Activated CD4-positive, alpha-beta T cell treated with anti-CD3 and anti-CD28 coated beads, Interleukin-2, amount 50 U/mL, for 24 hours (primary cell): ENCODE measurements at places on chromosomes 4 and X.

- DNase-seq, result no peak
Observed at GRCh38 chr4:7894677-7895181, 44.9 kb downstream of the AFAP1 start.

DNA sequence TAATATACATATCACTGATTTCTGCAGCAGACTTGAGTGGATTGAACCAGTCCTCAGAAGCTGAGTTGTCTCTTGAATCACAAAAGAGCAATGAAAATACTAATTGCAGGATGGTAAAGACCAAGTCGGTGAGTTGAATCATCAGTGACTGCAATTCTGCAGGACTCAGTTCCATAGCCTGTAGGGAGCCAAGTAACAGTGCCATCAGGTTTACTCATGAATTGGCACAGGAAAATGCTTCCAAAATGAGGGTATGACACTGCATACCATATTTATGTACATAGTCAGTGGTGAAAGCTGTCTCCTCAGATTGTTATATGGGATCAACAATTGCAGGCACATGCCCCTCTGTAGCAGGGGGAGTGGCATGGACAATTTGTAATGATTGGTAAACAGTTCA is 192.8 kb downstream of the CCNG2 start:
- DNase-seq, result no peak

DNA sequence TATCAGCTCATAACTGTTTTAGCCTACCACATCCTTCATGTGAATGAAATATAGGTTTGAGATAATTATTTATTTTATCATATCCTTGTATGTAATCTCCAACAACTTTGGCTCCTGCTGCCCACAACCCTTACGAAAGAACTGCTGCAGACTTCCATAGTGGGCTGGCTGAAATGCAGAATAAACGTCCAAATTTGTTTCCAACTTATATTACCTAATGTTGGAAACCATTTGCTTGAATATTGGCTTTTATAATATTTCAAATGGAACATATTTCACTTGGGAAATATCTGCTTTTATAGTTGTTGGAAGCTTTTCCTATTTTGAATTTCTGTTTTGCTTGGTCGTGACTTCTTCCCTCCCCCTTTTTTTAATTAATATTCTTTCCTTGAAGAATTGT is 45.0 kb upstream of the ITM2A start:
- DNase-seq, result no peak

DNA sequence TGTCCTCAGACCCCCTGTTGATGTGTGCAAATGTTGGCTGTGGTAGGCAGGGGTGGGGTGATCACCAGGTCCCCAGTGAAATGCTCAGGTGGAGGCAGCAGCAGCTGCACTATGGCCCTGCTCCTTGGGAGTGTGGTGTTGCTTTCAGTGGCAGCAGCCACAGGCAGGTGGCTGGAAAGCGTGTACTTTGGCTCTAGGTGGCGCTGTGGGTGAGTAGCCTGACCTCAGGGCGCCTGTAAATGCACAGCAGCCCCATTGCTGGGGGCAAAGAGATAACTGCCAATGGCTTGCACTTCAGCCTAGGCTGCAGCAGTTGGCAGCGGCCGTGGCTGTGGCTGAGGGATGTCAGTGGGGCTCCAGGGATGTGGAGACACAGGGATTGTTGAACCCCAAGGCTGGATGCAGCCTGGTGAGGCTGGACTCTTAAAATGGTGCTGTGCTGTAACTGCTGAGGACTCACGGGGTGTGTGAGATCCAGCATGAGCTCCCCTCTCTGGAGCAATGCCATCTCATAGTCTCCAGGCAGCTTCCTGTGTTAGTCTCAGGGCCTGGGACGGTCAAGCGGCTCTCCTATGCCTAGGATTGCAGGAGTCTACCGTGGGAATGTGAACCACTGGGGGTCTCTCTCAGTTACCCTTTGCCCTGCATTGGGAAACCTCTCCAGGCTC is 421.7 kb upstream of the HTR2C start:
- DNase-seq, result no peak

GRCh38 chr4:156779774-156780173 is 191.8 kb downstream of the PDGFC start:
- DNase-seq, result no peak

- no peak for DNase-seq
Observed at GRCh38 chrX:115226929-115227328, 7.0 kb downstream of the LRCH2 start.

GRCh38 chr4:80613470-80613869 is 277.9 kb downstream of the CFAP299 start:
- DNase-seq, result no peak

DNA sequence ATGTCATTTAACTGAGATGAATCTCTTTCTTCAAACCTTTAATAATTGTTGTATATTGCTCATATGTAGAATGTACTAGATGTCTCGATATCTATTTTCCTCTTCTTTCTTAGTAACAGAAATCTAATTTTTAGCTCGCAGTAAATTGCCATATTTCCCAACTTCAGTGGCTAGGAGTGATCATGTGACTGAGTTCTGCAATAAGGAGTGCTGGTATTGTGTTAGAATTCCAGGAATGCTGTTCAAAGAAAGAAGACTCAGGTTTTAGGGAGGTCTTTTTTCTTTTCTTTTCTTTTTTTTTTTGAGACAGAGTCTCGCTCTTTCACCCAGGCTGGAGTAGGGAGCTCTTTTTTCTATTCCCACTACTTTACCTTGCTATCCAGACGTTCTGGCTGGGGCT is 81.7 kb downstream of the SLC10A7 start:
- no peak for DNase-seq

GRCh38 chr4:34633241-34633640 is 1611.1 kb downstream of the ARAP2 start:
- DNase-seq, result no peak

DNA sequence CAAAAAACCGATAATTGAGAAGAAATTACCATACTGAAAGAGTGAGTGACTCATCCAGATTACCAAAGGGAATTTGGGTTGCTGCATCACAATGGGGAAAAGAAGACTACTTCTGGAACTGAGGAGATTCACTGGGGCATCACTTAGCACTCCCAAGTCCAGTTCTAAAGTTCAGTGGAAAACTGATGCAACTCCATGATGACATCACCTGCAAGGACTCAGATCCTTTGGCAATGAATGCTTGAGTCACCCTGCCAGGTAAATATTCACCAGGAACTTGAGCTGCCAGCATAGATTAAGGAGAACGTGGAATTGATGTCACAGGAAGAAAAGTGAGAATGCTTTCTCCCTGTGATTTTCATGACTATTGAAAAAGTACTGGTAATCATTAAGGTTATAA is 32.0 kb upstream of the SMIM10L2A start:
- no peak for DNase-seq

DNA sequence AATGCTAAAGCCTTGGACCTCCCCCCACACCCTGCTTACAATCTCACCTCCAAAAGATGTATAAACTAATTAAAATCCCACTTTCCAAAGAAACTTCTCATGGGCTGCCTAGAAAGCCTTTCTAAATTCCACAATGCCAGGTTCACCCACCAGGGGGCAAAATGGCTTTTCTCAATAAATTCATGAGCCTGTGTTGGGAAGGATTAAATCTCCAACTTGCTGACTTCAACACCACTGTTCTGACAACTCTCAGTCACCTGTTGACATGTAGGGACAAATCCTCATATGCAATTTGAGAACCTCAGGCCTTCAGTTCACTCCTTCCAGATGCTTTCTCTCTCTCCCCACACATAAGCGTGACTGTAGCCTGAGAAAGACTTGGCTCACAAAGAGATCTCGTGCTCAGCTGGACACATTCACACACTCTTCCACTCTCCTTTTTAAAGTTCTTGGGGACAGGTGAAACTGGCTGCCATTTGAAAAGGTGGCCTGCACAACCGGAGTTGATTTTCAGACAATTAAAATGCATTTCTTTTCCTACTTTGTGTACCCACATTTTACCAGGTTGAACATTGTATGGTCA is 88.6 kb upstream of the PRPS2 start:
- DNase-seq, result no peak

- DNase-seq, result no peak
Observed at GRCh38 chrX:10781847-10782530, 161.6 kb upstream of the MID1 start.

DNA sequence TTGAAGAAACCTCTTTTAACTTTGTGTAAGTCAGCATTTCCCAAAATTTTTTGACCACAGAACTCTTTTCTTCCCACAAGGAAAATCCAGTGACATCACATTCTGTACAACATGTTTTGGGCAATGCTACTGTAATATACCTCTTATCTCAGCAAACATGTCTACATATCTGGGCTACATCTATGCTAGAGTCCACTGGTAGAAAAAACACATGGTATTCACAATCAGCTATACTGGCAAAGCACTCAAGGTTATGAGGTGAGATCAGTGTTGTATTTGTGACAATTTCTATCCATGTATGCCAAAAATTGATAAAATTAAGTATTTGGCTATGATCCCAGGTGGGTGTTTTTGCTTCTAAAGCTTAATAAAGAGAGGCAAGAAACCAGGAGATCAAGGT is 98.0 kb downstream of the ATP11C start:
- no peak for DNase-seq

GRCh38 chrX:34555481-34555880 is 101.6 kb downstream of the TMEM47 start:
- DNase-seq, result no peak

DNA sequence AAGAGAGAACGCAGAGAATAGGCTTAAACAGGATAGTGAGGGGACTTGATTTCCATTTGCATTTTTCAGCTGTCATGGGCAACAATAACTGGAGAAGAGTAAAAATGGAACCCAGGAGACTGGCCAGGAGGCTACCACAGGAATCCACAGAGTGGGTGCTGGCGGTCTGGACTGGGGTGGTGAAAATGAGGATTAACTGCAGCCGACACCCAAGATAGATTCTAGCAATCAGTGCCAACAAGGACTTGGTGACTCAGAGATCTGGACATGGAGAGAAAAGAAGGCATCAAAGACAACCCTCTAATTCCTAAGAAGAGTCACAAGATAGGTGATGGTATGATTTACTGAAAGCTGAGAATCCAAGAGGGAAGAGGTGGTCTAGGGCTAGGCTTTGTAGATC is 102.8 kb downstream of the ATP8A1 start:
- DNase-seq, result no peak

DNA sequence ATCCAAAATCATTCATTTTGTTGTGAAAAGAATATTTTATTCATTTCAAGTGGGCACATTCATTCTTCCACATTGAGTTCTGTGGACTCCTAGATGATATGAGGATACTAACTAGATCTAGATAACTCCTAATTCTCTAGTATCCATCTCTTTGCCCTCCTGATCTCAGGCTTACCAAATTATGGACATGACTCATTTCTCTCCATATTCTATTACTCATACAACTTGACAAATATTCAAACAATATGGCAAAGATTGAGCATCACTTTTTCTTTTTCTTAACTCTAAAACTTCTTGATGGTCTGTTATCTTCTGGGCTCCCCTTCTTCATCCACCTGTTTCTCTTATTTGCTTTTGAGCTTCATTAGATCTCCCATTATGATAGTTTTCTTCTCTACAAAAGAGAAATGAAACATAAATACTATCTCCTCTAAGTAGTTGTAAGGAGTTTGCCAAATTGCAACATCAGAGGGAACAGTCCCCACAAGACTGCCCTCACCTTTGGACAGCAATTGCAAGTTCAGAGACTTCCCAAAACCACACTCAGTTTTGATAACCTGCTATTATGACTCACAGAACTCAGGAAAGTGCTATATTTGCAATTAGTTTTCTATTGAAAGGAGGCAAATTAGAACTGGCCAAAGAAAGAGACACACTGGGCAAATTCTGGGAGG is 422.9 kb downstream of the SPRY1 start:
- DNase-seq, result no peak

GRCh38 chr4:140837736-140838135 is 81.6 kb upstream of the TBC1D9 start:
- no peak for DNase-seq

GRCh38 chr4:41460641-41461040 is 77.3 kb upstream of the LIMCH1 start:
- no peak for DNase-seq

- DNase-seq, result no peak
Observed at GRCh38 chrX:40749681-40750494, 14.5 kb upstream of the MED14 start.

DNA sequence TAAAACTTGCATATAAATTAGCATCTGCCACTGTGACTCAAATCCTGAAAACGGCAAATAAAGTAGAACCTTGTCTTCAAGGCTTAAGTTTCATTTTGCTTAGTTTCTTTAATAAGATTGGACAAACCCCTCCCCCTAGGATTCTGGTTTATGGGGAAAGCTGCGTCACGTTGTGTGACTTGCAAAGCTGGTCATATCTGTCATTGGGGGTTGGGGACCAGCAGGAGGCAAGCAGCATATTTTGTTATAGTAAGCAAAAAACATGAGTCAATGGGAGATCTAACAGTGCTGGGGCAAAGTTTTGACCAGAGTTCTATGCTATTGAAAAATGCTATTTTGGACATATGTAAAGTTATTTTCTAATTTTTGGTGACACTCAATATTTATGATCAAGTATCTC is 407.3 kb downstream of the PCDH18 start:
- DNase-seq, result no peak

DNA sequence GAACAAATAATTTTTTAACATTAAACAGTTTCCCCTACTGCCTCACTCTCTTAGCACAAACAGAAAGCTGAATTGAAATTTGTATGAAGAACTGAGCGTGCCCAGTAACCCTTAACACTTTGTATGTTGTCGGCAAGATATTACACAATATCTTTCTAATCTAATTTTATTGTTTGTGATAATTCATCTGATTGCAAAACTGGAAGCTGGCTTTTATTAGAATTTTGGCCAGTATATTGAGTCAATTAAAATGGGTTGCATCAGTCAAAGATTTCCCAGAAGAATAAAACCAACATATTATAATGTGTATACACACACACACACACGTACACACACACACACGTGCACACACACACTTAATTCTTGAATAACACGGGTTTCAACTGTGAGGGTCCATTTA is 2332.1 kb downstream of the PCDH7 start:
- DNase-seq, result no peak

DNA sequence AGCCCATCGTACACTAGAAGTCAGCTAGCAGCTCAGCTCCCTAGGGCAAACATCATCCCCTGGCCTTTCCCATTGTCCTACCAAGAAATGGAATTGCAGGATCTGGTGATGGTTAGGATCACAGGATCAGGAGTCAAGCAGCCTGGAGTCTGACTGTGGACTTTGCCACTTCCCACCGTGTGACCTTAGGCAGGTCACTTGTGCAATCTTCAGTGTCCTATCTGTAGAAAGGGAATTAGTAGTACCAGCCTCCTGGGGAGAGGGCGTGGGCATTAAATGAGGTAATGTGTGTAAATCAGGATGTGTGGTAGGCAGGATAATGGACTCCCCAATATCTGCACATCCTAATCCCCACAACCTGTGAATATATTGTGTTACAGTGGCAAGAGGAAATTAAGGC is 38.6 kb upstream of the APLN start:
- no peak for DNase-seq

- no peak for DNase-seq
Observed at GRCh38 chr4:152459326-152459725, 76.6 kb downstream of the FBXW7 start.

- peak; percentile 27 for DNase-seq
Observed at GRCh38 chrX:39577985-39578869, 519.5 kb downstream of the BCOR start.
